SK-N-SH treated with all-trans-retinoic acid at 6 μM for 48 hours (cell line): ENCODE measurements at places on chromosomes 2 and 18.

- no peak for ATAC-seq
Observed at GRCh38 chr18:74868461-74868860, 270.8 kb downstream of the ZNF407 start.

GRCh38 chr2:48587961-48588360 is 29.7 kb upstream of the GTF2A1L start:
- ATAC-seq: no peak

- no peak; the same call in 1 of the 3 replicates for ATAC-seq
Observed at GRCh38 chr2:65358678-65359400, 73.6 kb downstream of the SPRED2 start.

DNA sequence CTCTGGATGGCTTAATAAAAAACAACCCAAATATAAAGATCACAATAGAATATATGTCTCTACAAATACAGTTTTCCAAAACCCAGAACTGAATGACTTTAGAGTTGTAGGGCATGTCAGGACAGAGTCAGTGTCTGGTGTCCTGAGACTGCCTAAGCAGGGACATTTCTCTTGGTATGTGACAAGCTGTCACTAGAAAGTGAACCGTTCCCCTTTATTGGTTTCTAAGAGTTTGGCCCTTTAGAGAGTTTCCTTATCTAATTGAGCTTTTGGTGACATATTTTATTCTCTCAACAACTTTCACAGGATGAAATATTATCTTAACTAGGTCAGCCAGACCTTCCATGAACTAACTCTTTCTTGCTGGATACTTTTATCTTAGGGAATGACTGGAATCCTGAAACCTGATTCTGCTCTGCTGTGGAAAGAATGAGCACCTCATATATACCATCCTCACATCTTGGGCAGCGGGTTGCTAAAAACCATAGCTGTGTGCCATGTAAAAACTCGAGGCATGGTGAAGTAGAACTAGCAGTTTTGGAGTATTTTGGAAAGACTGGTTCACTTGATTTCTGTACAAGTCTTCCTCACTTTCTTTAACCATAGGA is 54.8 kb downstream of the CAVIN2 start:
- ATAC-seq: no peak; the same call in 2 of the 3 replicates

DNA sequence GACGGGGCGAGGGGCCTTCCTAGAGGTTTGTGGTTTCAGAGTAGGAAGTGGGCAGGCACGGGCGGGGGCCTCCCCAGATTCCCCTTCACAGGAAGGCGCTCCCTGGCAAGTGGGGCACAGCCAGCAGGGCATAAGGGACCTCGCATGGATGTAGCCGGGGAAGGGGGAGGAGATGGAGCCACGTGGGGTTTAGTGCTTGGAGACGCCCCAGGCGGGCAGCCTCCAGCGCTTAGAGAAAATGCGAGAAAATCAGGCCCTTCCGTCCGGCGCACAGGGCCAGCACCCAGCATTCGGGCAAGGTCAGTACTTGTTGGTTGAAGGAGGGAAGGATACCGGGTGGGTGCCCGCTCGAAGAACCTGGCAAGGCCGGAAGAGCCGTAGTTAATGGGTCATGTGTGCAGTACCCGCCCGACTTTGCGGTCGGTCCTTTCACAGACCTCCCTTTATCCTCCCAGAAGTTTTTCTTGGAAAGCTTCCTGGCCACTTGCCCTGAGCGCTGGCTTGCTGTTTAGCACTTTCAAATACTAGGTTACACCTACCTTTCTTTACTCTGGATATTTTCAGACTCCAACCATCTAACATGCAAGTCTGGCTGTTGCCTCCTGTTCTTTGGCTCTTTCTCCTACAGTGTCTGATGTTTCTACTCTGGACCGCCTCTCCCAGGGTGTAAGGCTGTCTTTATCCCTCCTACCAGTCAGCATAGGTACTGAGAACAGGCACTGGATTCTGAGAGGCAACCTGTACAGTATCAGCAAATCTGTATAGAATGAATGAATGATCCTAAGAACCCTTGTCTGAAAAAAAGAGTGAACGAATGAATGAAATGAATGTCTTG is 78.1 kb downstream of the CIB4 start:
- no peak for ATAC-seq

GRCh38 chr2:210315015-210315788 is at the start of gene MYL1:
TSS of gene MYL1 (minus strand) at chr2:210315174. CDS start at chr2:210315042, 132 bp downstream.
- ATAC-seq: no peak

DNA sequence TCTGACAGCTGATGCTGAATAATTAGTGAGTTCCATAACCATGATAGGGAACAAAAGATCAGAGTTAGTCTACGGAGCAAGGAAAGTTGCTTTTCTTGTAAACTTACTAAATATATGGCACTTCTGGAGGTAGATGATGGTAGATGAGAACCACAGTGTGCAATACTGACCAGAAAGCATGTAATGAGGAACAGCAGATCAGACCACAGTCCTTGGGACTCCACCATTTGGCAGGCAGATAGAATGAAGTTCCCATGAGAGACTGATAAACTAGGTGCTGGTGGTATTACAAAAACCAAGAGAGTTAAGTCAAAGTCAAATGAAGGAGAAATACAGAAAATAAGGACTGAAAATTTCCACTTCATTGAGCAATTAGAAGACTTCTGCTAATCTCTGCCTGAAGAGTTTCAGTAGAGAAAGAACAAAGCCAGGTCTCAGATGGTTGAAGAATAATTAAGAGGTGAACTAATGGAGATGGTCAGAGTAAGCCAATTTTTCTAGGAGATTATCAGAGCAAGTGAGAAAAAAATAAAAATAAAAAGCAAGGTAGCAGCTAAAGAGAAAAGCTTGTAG is 10.4 kb downstream of the CERKL start:
- ATAC-seq: no peak

GRCh38 chr2:45953376-45954027 is 302.0 kb downstream of the PRKCE start:
- ATAC-seq: no peak
